ENCODE measurements at places on chromosomes 3 and 15. TPM values are rescaled to one million over a fixed set of nuclear protein-coding genes. Genes with fewer than 3 reads are reported as not detected.

BCL2A1 gene
- 0.29 TPM for total RNA-seq

ABCC5 gene
- total RNA-seq = 18.0 TPM

- H3K4me3 ChIP-seq = no peak overlapping the region
- no peaks in the 10 kb centered on the region for H3K36me3 ChIP-seq
- peak; percentile 49 for DNase-seq
These were observed 17.3 kb downstream of the ESYT3 start for GRCh38 chr3:138451595-138452162.

ACAN gene
- 12.7 TPM for total RNA-seq

DNA sequence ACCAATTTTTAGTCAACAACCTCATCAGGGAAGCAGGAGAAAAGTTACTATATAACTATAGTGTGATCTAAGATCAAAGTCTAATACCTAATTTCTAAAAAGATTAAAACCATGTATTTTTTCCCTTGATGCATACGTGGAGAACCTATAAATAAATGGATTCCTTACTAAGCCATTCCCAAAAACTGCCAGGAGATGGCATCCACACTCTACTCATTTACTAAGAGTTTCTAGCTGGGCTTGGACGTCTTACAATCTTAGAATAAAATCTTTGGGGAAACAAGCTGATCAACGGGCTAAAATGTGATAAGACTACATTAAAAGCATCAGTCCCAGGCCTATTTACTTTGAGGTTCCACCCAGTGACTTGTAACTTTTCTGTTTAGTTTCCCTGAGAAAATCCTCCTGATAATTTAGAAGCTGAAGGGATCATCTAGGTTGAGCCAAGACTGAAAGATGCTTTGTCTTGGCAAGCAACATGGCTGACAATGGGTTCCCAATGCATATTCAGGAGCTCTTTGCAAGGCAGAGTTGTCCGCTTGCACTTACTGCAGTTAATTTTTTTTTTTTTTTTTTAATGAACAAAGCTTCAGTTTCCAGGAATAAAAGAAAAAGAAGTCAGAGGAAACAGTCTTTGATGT lies 85.5 kb upstream of the FGF12 start:
- no peak overlapping the region for H3K4me3 ChIP-seq
- peaks cover 18% of the 10 kb centered on the region for H3K4me1 ChIP-seq
- DNase-seq = no peak
- no peaks in the 10 kb centered on the region for H3K27me3 ChIP-seq

PTX3 gene
- total RNA-seq = 537 TPM

DNA sequence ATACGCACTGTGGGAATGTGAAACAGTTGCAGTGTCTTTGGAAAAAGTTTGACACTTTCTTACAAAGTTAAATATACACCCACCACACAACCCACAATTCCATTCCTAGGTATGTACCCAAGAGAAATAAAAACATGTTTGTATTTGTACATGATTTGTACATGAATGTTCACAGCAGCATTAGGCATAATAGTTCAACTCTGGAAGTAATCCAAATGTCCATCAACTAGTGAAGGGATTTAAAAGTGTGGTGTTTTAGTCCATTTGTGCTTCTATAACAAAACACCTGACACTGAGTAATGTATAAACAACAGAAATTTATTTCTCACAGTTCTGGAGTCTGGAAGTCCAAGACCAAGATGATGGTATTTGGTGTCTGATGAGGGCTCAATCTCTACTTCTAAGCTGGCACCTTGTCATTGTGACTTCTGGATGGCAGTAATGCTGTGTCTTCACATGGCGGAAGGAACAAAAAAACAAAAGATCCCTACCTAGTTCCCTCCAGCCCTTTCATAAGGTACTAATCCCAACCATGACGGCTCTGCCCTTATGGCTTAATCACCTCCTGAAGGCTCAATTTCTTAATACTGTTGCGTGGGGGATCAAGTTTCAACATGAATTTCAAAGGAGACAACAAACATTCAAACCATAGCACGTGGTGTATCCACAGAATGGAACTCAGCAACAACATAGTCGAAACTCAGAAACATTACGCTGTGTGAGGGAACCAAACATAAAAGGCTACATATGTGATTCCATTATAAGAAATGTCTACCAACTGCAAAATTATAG lies 120.5 kb downstream of the AQP9 start:
- no peak for DNase-seq
- no peaks in the 10 kb centered on the region for H3K36me3 ChIP-seq
- H3K4me3 ChIP-seq = no peak overlapping the region
- no peak overlapping the region for H3K27ac ChIP-seq
- H3K27me3 ChIP-seq = peaks cover 26% of the 10 kb centered on the region

GRCh38 chr3:78022232-78022631 lies 982.3 kb downstream of the ROBO2 start:
- no peak for DNase-seq
- H3K27ac ChIP-seq = no peak overlapping the region
- H3K27me3 ChIP-seq = no peaks in the 10 kb centered on the region
- no peaks in the 10 kb centered on the region for H3K4me1 ChIP-seq
- H3K4me3 ChIP-seq = no peak overlapping the region
- H3K36me3 ChIP-seq = no peaks in the 10 kb centered on the region
